ENCODE measurements at places on chromosomes 16 and 17.

GRCh38 chr17:49369089-49369488 is 7.0 kb upstream of the ZNF652 start:
- ATAC-seq: no peak

DNA sequence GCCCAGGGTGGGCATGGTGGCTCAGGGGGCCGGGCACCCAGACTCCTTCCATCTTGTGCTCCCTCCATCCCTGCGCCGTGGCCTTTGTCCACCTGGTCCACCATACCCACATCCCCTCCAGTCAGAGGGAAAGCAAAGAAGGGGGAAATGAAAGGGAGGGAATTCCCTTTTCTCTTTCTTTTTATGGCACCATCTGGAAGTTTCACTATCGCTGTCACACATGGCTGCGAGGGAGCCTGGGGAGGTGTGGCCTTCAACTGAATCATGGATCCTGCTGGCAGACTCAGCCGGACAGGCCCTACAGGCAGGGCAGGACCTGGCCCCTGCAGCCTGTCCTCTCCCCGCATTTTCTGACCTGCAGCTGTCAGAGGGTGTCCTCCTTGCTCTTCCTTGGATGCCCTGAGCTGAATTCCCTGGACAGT is 6.2 kb downstream of the SLC12A3 start:
- ATAC-seq: no peak

- ATAC-seq: no peak
Measured at GRCh38 chr17:40287159-40287493, 553 bp upstream of the CDC6 start.

GRCh38 chr16:56423584-56424403 is 1.6 kb downstream of the AMFR start:
- ATAC-seq: peak; percentile 8

DNA sequence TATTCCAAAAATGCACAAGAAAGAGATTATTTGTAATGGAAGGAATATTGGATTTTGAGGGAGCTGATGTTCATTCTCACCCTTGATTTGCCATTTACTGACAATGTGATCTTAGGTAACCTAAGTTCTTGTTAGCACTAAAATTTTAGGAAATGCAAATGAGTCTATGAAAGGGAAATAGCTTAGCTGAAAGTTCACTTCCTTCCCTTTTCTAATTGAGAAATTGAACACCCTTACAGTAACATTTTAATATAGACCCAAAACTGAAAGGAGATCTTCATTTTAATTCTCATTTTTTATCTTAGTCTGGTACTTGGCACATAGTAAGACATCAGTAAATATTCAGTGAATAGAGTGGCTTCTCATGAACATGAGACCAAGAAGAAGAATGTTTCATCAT is 10.9 kb upstream of the WSB1 start:
- no peak for ATAC-seq

DNA sequence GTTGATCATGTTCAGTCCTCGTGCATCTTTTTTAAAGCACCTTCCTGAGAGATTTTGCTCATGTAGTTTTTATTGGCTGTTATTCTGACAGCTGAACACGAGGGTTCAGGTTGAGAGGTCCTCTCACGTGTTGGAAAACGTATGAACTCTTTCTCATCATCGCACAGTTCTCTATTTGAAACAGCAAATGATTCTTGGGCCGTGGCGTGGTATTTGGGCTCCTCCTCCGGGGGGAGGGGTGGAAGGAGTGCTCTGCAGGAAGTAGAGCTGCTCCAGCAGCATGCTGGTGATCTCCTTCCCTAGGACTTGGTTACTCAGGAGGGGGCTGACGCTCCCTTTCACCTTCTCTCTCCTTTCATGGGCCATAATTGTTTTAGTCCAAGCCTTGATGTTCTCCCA is 70.4 kb downstream of the KSR1 start:
- no peak for ATAC-seq

GRCh38 chr17:77542551-77543490 is 402.1 kb downstream of the SEC14L1 start:
- ATAC-seq: peak; percentile 99

GRCh38 chr16:50208460-50208931 is 55.4 kb downstream of the TENT4B start:
- ATAC-seq: peak; percentile 58

DNA sequence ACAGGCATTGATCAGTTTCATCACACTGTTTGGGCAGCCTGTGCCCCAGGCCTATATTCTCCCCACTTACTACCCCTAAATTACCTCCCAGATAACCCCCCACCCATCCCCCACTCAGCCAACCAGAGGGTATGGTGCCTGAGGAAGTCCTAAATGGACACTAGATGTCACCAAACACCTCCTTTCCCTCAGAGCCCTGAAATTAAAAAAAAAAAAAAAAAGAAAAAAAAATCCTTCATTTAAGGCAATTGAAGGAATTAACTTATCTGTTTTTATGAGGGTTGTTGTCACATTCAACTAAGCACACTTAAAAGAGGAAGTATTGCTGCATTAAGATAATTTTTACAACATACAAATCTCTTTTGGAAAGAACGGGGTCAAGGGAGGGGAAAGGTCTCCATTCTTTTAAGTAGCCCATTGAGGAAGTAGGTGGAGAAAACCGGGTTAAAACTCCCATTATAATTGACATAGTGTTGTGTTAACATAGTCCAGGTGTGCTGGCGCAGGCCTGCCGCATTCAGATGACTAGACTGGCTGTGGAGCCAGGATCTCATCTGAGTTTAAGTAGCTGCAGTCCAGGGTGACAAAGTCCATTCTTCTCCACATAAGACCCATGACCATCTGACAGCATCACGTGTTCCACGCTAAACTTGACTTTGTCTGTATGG is 46.3 kb downstream of the SNX11 start:
- ATAC-seq: peak; percentile 65

DNA sequence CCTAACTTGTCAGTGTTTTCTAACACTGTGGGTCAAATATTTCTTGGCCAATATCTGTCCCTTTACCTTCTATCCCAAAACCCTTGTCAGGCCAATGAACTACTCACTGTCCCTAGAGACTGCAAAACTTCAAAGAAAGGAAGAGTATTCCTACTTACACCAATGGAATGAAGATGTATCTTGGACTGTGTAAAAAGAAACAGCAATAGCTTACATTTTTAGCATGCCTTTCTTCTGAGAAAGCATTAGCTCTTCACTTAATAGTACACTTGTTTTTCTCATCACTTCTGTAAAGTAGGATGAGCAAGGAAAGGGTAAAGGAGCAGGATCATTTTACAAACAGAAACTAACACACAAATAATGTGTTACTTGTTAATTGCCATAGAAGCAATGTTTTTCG is 73.9 kb downstream of the STH start:
- ATAC-seq: peak; percentile 97

DNA sequence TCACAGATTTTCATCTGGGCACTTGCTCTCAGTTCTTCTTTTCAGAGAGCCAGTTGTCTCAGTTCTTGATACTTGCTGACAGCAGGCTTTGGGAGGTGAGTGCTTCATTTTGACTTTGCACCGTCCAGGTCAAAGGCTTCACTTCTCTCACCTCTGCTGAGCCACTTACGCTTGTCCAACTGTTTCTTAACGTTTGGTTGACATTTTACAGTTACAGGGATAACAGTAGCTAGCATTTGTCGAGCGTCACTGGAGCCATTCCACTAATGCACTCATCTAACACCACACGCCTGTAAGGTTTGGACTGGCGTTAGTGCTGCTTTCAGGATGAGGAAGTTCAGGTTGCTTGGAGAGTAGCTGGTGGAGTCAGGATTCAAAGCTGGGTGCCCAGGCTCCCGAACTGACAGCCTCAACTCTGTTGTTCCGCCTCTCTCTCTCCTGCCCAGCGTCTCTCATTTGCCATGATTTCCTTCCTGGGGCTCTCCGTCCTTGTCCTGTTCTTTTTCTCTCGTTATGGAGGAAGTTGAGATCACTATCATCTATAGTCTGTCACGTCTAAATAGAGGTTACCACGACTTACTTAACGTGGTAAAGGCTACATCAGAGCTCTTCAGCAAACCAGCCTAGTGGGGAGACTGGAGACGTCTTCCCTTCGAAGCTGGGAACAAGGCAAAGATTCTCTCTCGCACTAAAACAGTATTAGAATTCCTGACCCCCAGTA is 220.8 kb downstream of the RPTOR start:
- no peak for ATAC-seq

DNA sequence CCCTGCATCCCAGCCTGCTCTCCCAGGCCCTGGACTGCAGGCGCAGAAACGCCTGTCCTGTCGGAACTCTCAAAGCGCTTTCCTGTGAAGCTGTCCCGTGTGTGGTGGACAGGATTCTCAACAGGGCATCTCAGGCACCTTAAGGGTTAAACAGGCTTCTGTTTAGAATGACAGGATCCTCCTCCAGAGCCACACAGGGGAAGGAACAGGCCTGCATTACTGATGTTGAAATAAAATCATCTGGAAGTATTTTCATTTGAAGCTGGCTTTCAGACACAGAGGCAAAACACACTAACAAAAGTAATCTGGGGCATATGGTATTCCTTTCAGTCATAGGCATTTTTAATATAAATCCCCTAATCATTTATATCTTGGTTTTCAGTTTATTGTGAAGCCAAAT is 7.4 kb downstream of the HS3ST3A1 start:
- ATAC-seq: peak; percentile 4

- no peak for ATAC-seq
Measured at GRCh38 chr17:3558603-3559269, 1.1 kb upstream of the TRPV3 start.

GRCh38 chr16:10551881-10552280 is 28.5 kb downstream of the EMP2 start:
- ATAC-seq: no peak

- ATAC-seq: peak; percentile 27
Measured at GRCh38 chr17:20920095-20920814, 122.6 kb downstream of the USP22 start.

DNA sequence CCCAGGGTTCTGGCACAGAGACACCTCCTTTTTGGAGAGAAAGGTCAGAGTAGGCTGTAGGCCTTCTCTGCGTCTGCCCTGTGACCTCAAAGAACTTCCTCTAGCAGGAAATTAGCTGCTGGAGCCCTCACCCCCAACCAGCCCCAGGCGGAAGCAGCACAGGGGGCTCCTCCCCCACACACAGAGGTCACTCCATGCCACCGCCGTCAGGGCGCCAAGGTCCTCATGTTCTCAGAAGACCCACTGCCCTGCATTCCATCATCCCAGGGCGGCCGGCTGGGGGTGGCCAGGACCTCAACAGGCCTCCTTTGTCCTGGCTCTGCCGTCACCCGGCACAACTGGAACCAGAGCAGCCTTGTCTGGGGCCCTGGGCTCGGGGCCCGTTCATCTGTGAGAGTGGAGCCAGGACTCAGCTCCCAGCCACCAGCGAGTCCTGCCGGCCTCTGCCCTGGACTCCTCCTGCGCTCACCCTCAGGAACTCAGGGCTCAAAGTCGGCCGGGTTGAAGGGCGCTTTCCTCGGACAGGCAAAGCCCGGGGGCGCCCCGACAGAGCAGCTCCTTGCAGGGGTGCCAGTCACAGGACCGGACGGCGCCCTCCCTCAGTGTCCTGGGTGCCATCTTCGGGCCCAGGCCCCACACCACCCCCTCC is 1.2 kb downstream of the TMC6 start:
- no peak for ATAC-seq

GRCh38 chr17:79811011-79811867 is 14.4 kb upstream of the CBX8 start:
- ATAC-seq: peak; percentile 79

DNA sequence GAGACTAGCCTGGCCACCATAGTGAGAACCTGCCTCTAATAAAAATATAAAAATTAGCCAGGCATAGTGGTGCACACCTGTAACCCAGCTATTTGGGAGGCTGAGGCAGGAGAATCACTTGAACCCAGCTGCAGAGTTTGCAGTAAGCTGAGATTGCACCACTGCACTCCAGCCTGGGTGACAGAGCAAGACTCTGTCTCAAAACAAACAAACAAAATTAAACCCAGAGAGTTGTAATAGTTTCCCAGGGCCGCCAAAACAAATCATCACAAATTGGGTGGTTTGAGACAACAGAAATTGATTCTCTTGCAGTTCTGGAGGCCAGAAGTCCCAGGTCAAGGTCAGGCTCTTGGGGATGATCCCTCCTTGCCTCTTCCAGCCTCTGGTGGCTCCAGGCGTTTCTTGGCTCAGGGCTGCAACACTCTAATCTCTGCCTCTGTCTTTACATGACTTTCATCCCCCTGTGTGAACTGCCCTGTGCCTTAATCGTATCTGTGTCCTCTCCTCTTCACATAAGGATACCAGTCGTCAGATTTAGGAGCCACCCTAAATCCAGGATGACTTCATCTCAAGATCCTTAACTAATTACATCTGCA is 100.3 kb upstream of the NOL11 start:
- ATAC-seq: no peak

- peak; percentile 53 for ATAC-seq
Measured at GRCh38 chr16:58684001-58684353, 593 bp downstream of the SLC38A7 start.

- peak; percentile 53 for ATAC-seq
Measured at GRCh38 chr16:19137201-19138128, 23.7 kb downstream of the ITPRIPL2 start.

- ATAC-seq: no peak
Measured at GRCh38 chr16:85918436-85918835, 19.5 kb downstream of the IRF8 start.

DNA sequence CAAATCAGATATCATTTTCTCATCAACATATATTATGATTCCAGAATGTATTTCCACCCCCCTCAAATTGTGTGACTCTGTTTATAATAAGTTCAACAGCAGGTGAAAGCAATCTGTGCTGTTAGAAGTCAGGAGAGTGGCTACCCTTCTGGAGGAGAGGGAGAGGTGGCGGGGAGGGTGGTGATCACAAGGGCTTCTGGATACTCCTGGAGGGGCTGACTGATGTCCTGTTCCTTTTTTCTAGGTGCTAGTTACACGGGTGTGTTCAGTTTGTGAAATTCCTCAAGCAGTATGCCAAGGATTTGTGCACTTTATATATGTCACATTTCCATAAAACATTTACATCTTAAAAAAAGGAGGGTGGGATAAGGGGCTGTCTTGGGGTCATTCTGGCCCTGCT is 119.1 kb downstream of the IRF8 start:
- no peak for ATAC-seq

DNA sequence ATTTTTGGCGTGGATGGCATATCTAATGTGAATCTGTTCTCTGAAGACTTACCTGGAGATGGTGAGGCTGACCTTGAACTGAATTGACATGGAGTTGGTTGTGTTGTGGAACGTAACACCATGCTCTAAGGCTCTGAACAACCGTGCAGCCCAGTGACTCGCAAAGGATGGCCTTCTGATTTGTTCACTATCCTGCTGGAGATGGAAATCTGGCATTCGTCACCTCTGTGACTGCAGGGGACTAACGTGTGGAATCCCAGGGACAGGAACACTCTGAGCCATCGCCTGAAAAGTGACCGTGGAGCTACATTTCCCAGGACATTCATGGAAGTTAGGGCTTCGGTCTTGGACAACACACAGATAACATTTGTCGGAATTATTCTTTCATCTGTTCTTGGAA is 61.1 kb downstream of the BANP start:
- ATAC-seq: no peak

DNA sequence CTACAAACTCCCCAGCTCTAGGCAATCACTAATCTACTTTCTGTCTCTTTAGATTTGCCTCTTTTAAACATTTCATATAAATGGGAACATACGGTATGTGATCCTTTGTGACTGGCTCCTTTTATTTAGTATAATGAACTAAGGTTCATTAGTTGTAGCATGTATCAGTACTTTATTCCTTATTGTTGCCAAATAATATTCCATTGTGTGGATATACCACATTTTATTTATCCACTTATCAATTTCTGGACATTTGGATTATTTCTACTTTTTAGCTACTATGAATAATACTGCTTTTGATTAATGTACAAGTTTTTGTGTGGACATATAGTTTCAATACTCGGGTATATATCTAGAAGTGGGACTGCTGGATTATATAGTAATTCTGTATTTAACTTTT is 7.9 kb downstream of the DDX19B start:
- no peak for ATAC-seq

GRCh38 chr17:80696456-80696855 is 151.8 kb downstream of the RPTOR start:
- peak; percentile 14 for ATAC-seq

All from SK-N-SH treated with all-trans-retinoic acid at 6 μM for 48 hours (cell line).